ENCODE measurements at places on chromosomes 6 and 20. TPM values are rescaled to one million over a fixed set of nuclear protein-coding genes. Genes with fewer than 3 reads are reported as not detected.

MUC22 gene
- total RNA-seq, result not detected

OR2H1 gene
- total RNA-seq, result not detected

MYBL2 gene
- total RNA-seq, result 25.3 TPM

CTSZ gene
- 286 TPM for total RNA-seq

DEFB124 gene
- not detected for total RNA-seq

DYNLT2 gene
- total RNA-seq, result 2.8 TPM

TMEM74B gene
- 0.79 TPM for total RNA-seq

GPLD1 gene
- 1.7 TPM for total RNA-seq

C2 gene
- 99.2 TPM for total RNA-seq

EYS gene
- not detected for total RNA-seq

TUBB2B gene
- total RNA-seq, result 1.1 TPM
